NCI-H460 (cell line): ENCODE measurements at places on chromosomes 1 and 21. TPM values are rescaled to one million over a fixed set of nuclear protein-coding genes. Genes with fewer than 3 reads are reported as not detected.

RAP1GAP gene
- 0.17 TPM in 1 of 2 replicates, not detected in the other for total RNA-seq

SPATA45 gene
- total RNA-seq, result not detected in 2 replicates

ACTL8 gene
- not detected in 2 replicates for total RNA-seq

KCNJ10 gene
- total RNA-seq, result not detected in 2 replicates

FCRL6 gene
- total RNA-seq, result not detected in 2 replicates

OLFML2B gene
- total RNA-seq, result not detected in 2 replicates

OR2L13 gene
- total RNA-seq, result not detected in 2 replicates
